ENCODE measurements at places on chromosomes 11 and 22.

GRCh38 chr11:14376920-14377319 lies 17.9 kb upstream of the RRAS2 start:
- no peak for DNase-seq

GRCh38 chr11:47270331-47271271 lies 668 bp downstream of the MADD start:
- peak; percentile 40 for DNase-seq

DNA sequence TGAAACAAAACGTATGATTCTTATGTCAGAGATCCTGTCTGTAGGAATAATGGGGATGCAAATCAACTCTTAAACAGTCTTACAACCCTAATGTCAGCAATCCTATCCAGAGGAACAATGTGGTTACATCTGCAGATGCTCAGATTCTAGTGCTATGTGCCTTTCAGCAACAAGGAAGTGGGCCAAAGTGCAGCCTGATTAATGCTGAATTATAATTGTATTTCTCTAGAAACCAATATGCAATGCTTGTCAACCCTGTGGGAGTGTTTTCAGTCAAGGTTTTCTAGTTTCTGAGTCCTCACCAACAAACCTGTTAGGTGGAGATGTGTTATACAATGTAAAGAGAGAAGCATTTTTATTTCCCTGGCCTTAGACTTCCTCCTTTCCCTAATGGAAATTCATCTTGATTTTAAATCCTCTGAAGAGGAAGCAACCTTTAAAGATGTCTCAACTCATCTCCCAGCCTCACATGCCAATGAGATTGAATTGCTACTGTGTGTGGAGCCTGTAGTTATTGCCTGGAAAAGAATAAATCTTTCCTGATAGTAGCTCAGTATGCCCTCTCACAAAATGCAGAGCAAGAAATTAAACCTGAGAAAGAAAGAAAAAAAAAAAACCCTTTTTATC lies 26.2 kb upstream of the TMEM123 start:
- no peak for DNase-seq

GRCh38 chr22:25726241-25726640 lies 15.7 kb upstream of the MYO18B start:
- DNase-seq = no peak

GRCh38 chr11:12170984-12171383 lies 60.6 kb downstream of the MICAL2 start:
- DNase-seq = no peak

DNA sequence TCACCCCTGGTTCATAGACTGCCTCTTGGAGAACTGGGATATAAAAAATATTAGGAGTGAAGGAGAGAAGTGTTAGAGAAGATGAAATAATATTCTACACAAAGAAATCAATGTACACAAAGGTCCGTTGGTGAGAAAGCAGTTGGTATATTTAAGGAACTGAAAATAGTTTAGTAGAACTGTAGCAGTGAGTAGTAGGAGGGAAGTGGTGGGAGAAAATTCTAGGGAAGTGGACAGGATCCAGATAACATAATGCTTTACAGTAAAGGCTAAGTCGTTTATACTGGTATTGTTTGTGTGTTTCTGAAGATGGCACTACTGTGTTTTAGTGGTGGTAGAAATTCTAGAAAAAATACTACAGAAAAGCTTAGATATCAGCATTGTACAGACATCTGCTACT lies 120.8 kb upstream of the CHORDC1 start:
- no peak for DNase-seq

GRCh38 chr11:7292922-7293321 lies 41.2 kb downstream of the SYT9 start:
- no peak for DNase-seq

GRCh38 chr11:68912254-68912653 lies 8.6 kb downstream of the IGHMBP2 start:
- no peak for DNase-seq
